ENCODE measurements at places on chromosomes 6 and 20.

DNA sequence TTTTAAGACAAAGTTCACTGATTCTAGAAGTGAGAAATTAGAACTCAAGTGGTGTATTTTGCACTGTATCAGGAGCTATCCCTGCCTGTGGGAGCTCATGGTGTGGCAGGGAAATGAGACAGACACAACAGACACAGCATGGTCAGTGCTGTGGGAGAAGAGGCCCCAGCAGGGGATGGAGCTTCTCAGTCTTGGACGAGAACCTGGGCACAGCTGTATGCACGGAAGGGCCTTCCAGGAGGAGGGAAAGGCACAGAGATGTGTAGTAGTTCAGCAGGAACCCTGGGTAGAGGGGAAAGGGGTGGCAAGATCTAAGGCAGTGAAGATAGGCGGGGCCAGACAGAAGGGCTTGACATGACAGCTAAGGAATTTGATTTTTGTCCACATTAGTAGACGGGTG, 48.8 kb upstream of the KIF25 start:
- DNase-seq, result no peak

DNA sequence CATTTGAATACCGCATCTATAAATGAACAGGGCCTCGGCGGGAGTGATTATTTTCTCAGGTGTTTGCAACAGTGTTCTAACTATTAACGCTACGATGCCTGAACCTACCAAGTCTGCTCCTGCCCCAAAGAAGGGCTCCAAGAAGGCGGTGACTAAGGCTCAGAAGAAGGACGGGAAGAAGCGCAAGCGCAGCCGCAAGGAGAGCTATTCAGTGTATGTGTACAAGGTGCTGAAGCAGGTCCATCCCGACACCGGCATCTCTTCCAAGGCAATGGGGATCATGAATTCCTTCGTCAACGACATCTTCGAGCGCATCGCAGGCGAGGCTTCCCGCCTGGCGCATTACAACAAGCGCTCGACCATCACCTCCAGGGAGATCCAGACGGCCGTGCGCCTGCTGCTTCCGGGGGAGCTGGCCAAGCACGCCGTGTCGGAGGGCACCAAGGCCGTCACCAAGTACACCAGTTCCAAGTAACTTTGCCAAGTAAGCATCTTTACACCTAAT, 70.9 kb downstream of the HFE start:
- no peak for DNase-seq

GRCh38 chr20:22475662-22476061, 108.7 kb downstream of the FOXA2 start:
- no peak for DNase-seq

DNA sequence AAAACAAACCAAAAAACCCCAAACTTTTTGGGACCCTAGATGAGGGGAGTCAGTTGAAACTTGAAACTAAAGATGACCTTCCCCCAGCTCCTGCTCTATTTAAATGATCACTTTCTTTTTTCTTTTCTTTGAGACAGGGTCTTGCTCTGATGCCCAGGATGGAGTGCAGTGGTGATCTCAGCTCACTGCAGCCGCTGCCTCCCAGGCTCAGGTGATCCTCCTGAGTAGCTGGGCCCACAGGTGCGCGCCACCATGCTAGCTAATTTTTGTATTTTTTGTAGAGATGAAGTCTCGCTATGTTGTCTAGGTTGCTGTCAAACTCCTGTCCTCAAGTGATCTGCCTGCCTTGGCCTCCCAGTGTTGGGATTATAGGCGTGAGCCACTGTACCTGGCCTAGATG, 7.3 kb upstream of the DSP start:
- no peak for DNase-seq

DNA sequence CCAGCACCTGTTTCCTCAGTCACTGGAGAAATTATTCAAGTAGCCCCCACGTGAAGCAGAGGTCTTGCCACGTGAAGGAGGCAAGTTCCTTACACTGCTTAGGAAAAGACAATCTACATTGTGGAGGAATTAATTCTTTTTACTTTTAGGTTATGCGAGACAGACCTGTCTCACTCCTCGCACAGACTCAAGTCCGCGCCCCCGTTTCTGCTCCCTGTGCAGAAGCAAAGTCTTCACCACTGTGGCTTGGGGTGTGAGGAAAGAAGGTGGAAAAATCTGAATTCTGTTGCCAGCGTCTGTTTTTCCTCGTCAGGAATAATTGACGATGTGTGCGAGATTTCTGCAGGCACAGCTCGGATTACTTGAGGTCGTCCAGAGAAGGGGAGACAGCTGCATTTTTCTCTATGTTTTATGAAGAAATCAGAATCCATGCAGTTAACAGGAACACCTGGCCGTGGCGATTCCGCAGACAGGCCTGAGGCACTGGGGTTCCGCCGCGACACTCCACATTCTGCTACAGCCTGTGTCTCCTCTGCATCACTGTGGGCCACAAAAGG, 185.1 kb downstream of the SMOC2 start:
- no peak for DNase-seq

DNA sequence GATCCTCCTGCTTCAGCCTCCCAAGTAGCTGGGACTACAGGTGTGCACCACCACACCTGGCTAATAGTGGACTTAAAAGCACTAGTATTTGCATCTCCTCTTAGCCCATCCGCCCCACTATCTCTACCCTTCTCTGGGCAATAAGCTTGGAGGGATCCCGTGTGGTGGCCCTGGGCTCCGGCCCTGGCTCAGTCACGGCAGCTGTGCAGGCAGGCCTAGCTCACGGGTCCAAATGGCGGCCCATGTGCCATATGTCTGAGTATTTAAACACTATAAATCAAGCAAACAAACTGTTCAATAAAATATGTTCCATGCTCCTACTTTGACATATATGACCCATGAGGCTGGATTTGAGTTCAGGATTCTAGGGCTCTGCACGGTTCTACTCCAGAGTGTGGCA, 118.4 kb downstream of the BANF2 start:
- DNase-seq, result no peak

DNA sequence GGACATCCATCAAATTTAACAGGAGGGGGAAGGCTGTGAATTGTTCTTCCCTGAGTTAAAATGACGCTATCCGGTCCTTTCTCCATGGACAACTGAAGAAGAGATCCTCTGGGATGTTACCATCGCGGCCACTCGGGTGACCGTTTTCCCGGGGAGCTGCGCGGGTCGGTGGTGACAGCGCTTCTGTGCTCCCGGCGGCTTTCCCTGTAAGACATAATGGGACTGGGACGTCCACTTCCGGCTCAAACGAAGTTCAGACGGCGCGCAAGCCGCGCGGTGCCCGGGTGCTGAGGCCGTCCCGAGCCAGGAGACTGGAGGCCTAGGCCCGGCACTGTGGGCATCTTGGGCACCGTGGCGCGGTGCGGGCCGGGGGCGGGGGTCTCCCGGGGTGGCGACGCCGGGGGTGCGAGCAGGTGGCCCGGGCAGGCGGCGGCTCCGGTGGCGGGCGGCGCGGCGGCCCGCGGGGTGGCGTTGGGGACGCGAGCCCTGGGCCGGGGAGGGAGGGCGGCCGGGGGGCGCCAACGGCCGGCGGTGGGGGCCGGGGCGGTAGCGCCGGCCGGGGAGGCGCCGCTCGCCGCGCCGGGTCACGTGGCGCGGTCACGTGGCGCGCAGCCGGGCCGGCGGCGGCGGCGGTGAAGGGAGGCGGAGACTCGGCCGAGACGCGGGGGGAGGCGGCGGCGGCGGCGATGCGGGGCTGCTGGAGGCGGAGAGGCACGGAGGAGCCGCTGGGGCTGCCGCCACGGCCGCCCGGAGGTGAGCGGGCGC, 63.6 kb downstream of the GTF2H5 start:
- DNase-seq, result peak; percentile 61

- DNase-seq, result no peak
These were observed 54.5 kb upstream of the RREB1 start for GRCh38 chr6:7053125-7053774.

DNA sequence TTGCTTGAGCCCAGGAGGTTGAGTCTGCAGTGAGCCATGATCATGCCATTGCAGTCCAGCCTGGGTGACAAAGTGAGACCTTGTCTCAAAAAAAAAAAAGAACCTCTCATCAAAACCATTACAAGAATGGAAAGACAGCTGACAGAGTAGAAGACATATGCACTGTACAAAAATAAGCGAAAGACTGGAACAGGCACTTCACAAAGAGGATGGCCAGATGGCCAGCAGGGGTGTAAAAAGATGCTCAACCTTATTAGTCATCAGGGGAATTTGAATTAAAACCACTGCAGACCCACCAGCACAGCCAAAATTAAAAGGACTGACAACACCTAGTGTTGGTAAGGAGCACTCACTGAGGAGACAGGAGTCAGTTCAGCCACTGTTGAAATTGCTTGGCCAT, 13.5 kb upstream of the TAF4 start:
- no peak for DNase-seq

GRCh38 chr20:47038566-47039560, 144.2 kb downstream of the EYA2 start:
- no peak for DNase-seq

DNA sequence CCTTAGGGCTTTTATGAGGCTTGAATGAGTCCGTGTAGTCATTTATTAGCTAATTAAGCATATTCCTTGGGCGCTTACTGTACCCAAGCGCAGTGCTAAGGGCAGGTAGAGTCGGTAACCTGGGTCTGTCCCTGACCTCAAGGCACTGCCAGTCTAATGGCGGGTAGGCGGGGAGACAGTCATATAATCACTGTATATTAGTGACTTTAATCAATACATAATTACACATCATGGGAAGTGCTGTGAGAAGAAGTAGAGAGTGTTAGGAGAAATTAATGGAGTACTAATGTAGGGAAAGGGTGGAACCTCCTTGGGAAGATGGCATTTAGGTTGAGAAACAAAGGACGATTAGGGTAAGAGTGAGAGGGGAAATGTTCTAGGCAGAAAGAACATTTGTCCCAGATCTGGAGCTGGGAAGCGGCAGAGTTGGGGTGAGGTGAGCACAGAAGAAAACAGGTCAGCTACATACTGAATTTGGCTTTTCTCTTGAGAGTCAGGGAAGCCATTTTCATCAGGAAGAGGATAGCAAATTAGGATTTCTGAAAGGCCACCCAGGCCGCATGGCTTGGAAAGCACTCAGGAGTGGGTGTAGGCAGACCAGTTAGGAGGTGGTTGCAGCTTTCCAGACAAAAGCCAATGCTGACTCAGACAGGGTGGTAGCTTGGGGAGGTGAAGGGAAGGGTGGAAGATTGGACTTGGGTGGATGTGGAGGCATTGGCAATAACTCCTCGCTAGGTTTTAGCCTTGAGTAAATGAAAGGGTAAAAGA, 954 bp upstream of the BLCAP start:
- no peak for DNase-seq

DNA sequence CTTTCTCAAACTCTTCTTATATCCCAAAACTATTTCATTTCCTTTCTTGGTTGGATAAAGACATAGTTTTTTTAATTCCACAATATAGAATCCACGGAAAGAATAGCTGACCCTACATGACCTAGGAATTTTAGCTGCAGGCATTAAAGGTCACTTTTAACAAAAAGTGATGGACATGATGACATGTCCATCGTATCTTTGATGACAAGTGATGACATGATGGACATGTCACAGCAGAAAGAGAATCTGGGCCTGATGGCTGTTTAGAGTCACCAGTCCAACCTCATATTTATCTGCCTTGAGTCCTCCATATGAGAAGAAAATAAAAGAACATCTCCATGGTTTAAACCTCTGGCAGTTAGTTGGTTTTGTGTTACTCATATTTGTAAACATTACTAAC, 106.2 kb downstream of the PLG start:
- DNase-seq, result no peak

DNA sequence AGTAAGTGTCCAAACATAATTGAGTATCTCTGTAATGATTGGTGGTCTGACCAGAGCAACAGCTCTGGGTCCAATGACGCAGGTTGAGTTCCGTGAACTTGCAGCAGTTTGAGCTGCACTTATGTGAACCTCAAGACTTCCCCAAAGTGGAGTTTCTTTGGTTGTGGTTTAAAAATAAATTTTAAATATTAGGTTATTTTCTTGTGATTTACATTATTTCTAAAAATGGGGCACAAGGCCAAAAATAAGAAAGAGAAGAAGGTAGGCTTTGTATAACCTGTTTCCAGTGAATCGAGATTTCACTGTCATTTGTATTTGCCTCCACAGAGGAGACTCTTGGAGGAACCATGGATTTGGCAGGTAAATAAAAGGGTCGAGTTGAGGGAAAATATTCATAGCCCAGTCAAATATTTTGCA, 166.4 kb upstream of the ZNF217 start:
- DNase-seq, result no peak

DNA sequence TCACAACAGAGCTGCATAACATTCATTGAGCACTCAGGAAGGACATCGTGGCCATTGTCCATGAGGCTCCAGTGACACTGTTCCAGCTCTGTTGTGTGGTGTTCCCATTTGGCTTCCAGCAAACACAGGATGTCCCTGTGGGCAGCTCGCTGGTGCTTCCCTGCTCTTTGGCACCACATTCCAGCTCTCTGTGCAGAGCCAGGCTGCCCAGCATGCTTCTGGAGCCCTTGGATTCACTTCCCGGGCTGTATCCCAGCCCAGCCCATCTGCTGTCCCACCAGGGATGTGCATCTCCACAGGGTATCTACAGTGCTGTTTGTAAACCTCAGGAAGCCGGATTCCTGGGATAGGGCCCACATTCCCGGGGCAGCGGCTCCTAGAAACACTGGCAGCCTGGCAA, 57.2 kb downstream of the CTCFL start:
- no peak for DNase-seq

DNA sequence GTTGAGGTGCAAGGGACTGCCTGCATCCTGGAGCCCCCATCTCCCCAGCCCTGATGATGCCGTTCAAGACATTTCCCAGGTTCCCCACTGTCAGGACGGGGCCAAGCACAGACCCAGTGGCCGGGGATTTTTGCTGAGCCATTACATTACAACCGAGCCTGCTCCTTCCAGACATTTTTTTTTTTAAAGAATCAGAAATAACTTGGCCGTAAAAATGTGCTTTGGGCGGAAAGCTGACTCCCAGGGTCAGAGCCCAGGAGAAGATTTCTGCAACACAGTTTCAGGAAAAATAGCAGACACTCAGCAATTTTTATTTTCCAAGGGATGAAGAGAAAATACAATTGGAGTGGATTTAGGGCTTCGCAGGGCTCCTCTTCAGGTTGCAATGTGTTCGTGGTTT, 87.9 kb downstream of the LRFN2 start:
- no peak for DNase-seq

DNA sequence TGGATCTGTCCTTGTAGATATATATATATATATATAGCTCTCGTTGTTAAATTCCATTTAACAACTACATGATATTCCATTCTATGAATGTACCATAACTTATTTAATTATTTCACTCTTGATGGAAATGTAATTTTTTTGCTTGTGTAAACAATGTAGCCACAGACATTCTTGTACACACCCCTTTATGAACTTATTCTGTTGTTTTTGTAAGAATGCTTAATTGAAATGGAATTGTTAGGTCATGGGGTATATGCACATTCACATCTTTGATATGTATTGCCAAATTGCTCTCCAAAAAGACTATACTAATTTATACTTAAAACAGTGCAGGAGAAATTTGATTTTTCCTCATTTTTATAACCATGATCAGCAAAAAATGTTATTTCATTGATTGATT, 67.2 kb downstream of the MAP3K4 start:
- DNase-seq, result no peak

DNA sequence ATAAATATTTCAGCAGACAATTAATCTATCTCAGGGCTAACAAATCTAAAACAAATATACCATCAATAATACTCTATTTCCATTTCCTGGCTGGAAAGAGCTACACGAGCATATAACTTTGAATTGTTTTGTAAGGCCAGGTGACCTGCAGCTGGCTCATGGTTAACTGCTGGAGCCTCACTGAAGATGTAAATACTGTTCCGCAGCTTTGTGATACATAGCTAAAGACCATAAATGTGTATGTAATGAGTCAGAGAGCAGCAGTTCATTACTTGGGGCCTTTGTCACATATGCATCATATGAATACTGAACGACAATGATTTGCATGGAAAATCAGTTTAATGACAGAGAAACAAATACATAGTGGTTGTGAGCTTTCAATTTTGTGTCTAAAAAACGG, 109.4 kb upstream of the CCN2 start:
- no peak for DNase-seq
